Memory B cell (primary cell): ENCODE measurements at places on chromosomes 6 and 20.

DNA sequence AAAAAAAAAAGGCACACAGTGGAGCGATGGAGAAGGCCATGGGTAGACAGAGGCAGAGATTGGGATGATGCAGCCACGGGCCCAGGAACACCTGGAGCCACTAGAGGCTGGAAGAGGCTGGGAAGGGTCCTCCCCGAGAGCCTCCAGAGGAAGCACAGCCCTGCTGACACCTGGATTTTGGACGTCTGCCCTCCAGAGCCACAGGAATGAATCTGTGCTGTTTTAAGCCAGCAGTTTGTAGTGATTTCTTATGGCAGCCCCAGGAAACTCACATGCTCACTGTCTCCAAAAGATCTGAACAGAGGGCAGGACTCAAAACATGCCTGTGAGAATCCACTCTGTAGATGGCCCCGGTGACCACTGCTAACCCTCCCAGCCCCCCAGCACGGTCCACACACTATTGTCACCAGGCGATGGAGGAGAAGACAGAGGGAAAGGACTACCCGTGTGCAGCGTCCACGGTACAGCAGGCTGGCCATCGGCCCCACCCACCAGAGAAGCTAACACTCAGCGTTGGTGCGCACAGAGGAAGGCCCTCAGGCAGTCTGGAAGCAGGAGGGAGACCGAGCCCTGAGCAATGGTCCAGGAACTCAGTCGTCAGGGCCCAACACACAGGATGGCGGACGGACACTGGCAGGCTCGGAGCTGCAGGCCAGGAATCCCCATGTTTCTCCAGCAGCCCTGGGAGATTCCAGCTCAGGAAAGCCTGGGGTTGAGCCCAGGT is 99.7 kb downstream of the BMP7 start:
- no peak for DNase-seq

- DNase-seq, result no peak
Measured at GRCh38 chr6:104183816-104184435, 675.8 kb downstream of the HACE1 start.

- DNase-seq, result no peak
Measured at GRCh38 chr6:91273729-91274128, 686.9 kb upstream of the MAP3K7 start.

DNA sequence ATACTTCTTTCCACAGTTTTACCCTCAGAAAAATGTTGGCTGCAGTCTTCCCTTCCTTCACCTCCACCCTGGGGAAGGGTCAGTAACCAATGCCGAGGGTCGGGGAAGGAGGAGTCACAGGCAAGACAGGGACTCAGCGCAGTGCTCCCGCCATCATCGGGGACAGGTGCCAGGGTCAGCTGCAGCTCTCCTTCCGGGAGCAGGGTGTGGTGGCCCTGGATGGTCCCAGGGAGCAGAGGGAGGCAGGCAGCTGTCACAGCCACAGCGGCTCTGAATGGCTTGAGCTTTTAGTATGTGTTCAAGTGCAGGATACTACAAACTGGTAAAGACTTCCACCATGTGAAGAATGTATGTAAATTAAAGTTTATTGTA is 26.0 kb upstream of the PI16 start:
- no peak for DNase-seq

DNA sequence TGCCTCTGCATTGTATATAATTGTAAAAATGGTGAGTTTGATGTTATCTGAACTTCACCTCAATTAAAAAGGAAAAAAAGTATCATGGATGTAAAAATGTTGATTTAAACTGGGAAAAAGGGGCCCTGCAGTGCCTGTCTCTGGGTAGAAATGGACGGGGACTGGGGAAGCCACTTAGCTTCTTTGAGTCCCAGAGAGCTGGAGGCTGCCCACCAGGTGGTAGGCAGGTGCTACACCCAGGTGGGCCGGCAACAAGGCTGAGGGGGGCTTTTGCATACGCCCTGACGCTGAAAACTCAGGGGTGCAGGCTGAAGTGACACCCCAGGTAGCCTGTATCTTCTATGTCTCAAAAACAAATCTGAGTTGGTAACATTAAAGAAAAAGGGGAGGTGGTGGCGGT is 118.2 kb downstream of the SULF2 start:
- DNase-seq, result no peak

GRCh38 chr20:38545771-38546170 is 35.2 kb upstream of the ADIG start:
- DNase-seq, result no peak
